ENCODE measurements at places on chromosomes 3 and 15. TPM values are rescaled to one million over a fixed set of nuclear protein-coding genes. Genes with fewer than 3 reads are reported as not detected.
A peak's percentile ranks its signal among the peaks of the same experiment; 100 is the strongest.

DNA sequence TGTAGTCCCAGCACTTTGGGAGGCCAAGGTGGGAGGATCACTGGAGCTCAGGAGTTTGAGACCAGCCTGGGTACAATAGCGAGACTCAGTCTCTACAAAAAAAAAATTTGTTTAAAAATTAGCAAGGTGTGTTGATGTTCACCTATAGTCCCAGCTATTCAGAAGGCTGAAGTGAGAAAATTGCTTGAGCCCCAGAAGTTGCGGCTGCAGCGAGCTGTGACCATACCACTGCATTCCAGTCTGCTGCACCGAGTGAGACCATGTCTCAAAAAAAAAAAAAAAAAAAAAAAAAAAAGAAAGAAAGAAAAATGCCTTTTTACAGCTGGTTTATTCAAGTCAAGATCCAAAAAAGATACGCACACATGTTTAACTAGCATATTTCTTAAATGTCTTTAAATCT is 17.0 kb upstream of the MUC20 start:
- no peak for DNase-seq

DNA sequence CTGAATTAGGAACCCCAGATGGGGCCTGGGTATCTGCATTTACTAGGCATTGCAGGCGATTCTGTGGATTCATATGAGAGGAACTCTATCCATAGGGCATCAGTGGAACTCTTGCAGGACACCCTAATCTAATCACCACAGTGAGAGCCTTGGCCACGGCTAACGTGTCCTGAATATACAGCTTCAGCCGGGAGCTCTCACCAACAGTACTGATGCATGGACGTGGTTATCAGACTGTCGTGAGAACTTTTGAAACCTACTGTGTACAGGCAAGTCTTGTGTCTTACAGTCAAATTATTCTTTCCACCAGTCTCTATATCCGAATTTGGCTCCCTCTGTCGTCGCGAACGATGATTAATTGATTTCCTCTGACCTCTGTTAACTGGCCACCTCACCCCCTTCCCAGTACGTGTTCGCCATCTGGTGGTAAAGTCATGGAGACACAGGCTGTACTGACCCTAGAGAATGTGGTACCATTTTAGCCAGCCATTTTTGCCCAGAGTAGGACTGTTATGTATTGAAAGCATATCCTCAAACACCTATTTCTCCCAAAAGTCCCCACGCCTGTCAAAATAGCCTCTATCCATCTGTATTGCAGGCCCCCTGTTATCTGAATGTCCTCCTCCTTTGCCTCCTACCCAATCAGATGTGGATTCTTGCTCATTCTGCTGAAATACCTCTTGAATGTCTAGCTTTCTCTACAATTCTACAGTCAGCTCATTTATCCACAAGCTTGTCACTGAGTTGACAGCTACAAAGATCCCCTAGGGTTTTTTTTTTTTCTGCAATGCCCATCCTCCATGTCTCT is 39.7 kb downstream of the GLDN start:
- peak; percentile 92 for DNase-seq

CD96 gene
- total RNA-seq = under 0.01 TPM

GOLGA8M gene
- total RNA-seq = under 0.01 TPM

ABHD17C gene
- total RNA-seq = 11.5 TPM

Data from osteoblast (primary cell).